NCI-H187 treated with DMSO at 0.1 percent for 48 hours (cell line): ENCODE measurements at places on chromosomes 7 and 10.

DNA sequence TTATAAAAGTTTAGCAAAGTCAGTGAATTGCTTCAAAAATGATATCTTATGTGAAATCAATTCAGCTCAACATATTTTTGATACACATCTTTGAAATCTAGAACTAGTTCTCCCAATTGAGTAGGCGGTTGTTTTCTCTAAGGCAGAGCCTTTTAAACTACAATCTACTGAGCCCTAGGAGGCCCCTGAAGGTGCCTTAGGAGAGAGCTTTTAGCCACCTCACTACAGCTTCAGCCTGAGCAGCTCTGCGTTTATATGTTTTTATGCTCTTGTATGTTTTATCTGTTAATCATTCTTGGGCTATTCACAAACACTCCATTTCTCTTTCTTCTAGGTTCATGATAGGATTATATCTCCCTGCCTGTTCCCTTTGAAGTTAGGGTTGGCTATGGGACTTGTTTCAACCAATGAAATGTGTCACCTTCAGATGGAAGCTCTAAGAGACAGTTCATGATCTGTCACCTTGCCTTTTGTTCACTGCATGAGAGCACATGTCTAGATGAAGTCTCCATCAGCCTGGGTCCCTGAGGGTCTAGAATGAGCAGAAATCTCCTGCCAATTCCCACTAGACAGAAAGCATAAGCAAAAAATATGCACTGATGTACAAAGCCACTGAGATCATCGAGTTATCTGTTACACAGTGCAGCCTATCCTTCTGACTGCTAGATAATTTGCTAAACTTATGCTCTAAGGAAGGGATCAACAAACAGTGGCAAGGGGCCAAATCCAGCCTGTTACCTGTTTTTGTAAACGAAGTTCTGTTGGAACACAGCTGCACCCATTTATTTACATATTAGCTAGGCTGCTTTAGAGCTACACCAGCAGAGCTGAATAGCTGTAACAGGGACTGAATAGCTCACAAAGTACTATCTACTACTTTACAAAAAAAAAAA, 128.5 kb upstream of the CDK1 start:
- DNase-seq, result no peak

DNA sequence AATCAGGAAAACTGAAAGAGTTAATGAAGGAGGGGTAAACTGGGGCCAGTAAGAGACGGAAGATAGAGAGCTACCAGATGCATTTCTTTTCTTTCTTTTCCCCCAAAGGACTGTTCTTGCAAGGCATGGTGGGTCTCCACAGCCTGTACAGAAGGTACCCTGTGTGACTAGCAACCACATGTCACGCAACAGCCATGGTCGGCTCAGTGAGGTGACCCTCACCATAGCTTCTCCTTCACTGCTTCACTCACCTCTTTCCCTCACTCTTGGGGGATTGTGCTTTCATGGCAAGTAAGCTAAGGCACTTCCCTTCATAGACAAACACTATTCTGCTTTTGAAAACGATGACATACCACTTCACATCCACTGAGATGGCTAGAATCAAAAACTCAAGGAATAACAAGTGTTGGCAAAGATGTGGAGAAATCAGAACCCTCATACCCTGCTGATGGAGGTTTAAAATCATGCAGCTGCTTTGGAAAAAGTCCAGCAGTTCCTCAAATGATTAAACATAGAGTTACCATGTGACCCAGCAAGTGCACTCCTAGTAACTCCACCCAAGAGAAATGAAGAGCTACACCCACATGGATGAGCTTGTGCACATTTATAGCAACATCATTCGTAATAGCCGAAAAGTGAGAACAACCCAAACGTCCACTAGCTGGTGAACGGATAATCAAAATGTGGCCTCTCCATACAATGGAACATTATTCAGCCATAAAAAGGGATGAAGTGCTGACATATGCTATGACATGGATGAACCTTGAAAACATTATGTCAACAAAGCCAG, 3.8 kb upstream of the INSIG1 start:
- DNase-seq, result no peak

DNA sequence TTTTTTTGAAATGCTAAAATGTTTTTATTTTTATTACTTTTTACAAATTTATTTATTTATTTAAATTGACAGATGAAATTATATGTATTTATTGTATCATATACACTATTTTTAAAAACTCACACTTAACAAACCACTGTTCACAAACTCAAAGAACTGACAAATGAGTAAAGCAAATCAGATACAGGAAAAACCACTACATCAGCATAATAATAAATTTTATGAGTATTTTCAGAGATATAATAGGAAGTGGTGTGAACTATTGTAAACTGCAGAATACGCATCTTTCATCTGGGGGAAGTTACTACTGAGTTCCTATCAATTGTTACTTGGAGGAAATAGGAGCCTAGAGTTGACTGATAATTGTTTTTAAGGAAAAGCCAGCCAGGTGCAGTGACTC, 150.7 kb downstream of the PCLO start:
- no peak for DNase-seq

- no peak for DNase-seq
Observed at GRCh38 chr10:77925410-77925794, 1.2 kb downstream of the DLG5 start.

DNA sequence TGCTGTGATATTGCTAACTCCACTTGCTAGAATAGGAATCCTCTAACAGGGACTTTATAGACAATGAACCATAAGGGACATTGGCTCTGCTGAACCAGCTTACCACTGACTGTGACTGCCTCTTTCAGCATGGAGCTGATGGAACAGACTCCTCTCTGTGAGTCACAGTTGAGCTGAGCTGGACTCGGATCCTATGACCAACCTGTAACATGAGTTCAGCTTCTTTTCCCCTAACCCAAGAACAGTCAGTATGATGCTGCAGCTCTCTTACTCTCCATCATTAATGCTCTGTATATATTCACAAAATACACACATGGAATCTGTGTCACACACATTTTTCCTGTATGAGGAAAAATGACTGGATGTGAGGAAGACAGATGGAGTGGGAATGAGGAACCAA, 177.9 kb upstream of the BET1 start:
- DNase-seq, result no peak

GRCh38 chr7:70867513-70867912, 264.4 kb upstream of the GALNT17 start:
- DNase-seq, result no peak

DNA sequence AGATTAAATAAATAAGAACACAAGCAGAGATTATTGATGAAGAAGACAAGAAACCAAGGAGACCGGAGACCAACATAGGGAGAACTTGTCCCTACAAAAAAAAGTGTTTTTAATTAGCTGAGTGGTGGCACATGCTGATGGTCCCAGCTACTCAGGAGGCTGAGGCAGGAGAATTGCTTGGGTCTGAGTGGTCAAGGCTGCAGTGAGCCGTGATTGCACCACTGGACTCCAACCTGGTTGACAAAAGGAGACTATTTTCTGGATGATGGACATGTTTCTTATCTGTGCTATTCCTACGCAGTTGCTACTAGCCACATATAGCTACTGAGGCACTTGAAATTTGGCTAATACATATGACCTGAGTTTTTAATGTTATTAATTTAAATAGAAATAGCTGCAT, 9.7 kb downstream of the IKZF5 start:
- no peak for DNase-seq

DNA sequence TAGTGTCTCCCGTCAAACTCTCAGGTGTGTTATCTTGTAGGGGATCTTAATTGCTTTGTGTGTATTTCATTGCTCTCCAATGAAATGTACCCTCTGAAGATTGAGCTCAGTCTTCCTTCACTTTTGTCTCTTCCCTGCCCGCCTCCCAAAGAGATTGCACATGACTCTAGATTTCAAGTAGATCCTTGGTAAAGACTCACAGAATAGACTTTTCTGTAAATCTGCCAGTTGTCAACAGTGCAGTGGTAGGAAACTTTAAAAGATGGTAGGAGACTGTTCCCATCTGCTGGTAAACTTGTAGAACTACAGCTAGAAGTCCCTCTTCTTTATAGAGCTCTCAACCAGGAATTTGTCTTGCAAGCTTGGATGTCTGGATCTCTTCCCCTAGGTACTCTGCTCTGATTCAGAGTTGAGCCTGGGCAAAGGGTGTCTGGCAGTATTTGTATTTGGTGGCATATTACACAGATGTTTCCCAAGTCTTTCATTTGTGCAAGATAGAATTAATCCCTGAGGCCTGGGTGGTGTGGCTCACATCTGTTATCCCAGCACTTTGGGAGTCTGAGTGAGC, 9.6 kb downstream of the CCL26 start:
- DNase-seq, result no peak

GRCh38 chr10:557792-558328, 131.6 kb downstream of the DIP2C start:
- no peak for DNase-seq

DNA sequence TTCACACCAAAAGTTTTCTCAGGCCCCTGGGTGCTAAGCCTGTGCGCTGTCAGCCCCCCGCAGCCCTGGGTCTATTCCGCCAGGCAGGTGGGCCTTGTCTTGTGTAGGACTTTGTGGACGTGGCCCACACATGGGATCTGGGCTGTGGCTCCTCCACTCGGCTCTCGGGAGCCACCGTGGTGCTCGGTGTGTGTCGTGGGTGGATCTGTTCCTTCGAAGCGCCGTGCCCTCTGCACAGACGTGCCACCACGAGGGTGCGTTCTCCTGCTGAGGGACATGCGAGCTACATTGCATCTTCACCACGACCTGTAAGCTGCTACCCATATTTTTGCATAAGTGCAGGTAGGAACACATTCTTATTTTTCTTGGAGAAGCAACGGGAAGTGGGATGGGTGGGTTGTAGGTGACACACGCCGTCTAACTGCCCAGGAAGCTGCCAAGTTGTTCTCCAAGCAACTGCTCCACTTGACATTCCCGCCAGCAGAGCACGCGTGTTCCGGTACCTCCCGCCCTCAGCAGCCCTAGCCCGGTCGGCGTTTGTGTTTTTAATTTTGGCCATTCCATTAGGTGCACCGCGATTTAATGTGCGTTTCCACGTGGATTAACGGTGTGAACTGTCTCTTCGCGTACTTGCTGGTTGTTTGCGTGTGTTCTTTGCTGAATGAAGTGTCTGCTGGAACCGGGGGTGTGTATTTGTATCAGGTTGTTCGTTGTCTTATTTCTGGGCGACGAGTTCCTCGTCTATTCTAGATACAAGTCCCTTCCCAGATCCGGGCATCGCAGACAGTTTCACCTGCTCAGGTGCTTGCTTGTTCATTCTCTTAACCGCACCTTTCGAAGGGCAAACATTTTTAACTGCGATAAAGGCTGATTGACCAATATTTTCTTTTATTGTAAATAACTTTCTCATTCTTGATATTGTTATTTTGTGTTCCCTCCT, 47.4 kb upstream of the CFAP46 start:
- no peak for DNase-seq

GRCh38 chr7:6652446-6653011, 15.4 kb downstream of the ZNF316 start:
- no peak for DNase-seq

DNA sequence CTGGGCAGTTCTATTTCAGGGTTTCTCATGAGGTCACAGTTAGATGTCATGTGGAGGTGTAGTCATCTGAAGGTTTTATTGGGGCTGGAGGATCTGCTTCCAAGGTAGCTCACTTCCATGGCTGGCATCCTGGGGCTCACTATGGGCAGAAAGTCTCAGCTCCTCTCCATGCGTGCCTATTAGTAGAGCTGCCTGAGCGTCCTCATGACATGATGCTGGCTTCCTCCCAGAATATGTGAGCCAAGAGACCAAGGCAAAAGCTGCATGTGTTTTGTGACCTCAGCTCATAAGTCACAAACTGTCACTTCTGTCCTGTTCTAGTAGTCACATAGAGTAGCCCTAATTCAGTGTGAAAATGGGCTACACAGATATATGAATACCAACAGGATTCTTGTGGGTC, 524.4 kb downstream of the SUGCT start:
- DNase-seq, result no peak

DNA sequence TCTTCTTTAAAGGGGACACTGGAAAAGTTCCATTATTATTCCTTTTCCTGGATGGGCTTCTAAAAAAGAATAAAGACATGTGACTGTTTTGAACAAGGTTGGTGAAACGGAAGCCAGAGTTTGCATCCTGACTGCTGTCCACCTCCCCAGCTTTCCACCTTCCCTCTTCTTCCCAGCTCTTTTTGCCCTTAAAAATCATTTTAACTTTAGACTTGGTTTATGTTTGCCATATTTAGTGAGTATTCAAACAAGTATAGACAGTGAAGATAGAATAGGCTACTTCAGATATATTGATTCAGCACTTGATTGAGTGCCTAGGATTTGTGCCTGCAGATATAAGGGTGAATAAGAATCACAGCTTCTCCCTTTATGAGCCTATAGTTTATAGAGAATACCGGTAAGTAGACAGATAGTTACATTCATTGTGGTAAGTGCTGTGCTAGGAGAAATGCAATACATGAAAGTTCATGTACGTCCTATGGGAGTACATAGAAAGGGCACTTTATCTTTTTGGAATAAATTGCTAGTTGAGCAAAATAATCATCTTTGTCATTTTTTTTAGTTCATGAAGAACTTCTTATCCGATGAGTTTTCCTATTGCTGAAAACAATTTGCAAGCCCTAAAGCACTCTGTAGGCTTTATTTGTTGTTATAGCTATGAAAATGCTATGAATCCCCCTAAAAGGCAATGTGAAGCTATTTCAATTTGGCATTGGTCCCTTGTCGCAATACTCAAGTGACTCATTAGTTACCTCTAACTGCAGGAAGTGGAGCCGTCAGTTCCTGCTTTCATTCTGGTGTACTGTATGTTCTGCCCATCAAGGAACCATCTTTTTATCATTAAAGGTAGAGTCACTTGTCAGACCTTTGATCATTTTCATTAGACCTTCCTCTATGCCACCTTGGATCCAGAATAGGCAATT, 57.2 kb upstream of the STRIP2 start:
- DNase-seq, result no peak

GRCh38 chr10:118922226-118922625, 107.3 kb upstream of the NANOS1 start:
- DNase-seq, result no peak

DNA sequence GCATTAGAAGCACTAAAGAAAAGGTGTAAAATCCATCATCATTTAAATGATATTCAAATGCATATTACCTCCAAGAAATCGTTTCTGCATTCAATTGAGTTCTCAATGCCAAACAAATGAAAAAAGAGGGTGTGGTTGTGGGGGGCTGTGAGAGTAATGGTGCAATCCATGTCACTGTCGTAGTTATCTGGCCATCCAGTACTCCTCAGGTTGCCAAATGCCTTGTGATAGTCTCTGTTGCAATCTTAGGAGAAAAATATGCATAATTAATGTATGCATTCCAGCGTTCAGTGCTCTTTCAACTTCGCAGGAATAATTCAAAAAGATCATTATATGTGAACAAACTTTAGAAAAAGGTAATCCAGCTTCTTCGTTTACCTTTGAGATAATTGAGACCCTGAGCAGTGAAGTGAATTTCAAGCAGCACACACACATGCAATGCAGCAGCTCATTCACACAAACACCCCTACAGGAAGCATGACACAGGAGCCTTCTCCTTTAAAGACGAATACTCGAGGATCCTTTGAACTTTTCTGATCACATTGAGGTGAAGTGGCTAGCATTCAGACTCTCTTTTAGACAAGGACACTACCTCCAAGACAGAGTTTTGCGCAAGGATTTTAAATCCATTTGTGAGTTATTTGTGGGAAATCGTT, 73.4 kb downstream of the OR13A1 start:
- DNase-seq, result no peak

DNA sequence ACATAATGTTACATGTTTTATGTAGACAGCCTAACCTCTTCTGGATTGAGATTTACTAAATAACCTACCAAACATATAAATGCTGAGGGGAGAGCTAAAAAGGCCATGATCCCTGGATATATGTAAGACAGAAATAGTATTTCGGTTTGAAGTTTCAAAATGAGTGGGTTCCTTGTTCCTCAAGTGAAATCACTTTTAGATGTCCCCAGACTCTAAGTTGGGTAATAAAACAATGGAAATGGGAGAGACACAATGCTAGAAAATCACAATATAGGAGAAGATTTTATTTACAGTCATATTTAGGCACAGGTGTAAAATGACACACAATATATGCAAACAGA, 56.5 kb downstream of the SHTN1 start:
- DNase-seq, result no peak
